ENCODE measurements at places on chromosomes 3 and 15.

DNA sequence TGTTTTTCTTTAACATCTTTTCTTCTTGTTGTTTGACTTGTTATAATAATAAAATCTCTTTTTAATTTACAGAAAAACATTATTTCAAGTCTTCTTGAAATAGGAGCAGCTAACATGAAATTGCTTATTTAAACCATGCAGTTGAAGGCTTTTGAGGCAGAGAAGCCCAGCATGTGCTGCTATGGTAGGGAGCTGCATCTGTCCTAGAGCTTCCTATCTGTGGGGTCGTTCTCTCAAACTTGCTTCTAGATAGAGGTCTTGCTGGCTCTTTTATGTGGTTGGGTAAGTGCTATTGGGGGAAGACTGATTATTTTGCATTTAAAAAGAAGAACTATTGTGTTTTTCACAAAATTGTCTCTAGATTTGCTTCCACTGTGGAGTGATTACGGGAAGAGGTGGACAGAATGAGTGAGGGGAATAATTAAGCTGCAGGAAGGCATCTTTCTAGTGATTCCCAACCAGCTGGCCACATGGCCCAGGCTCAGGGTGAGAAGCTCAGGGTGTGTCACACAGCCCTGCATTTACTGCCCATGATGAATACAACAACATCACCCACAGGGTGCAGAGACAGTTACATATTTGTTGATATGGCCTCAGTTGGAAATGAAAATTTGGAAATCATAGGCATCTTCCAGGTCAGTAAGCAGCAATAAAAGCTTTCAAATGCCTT, 98.7 kb downstream of the CHST2 start:
- no peak for DNase-seq

GRCh38 chr3:42530073-42530472, 27.6 kb downstream of the VIPR1 start:
- no peak for DNase-seq

DNA sequence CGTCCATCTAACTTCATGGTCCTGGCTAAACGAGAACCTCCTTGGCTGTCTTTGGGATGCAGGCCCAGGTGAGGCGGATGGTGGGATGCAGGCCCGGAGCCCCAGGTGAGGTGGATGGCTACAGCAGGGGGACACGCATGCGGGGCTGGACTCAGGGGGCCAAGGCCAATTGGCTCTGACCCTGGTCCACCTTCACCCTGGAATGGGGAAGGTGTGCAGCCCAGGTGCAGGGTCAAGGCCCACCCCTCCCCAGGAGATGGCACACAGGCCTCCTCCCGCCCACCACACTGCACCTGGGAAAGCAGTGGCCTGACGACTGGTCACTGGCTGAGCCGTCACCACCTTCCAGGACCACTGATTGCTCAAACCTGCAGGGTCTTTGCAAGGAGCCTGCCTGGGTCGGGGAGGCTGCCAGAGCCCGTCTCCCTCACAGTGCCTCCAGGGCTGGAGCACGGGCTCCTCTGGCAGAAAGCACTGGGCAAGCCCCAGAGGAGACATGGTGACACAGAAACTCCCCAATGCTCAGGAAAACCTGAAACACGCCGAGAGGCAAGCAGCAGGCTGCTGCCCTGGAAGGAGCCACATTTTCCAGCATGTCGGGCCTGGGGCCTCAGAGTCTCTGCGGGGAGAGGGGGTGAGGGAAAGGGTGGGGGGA, 159.6 kb downstream of the LRRK1 start:
- no peak for DNase-seq

GRCh38 chr3:113436809-113437208, 4.5 kb downstream of the CFAP44 start:
- DNase-seq: no peak

DNA sequence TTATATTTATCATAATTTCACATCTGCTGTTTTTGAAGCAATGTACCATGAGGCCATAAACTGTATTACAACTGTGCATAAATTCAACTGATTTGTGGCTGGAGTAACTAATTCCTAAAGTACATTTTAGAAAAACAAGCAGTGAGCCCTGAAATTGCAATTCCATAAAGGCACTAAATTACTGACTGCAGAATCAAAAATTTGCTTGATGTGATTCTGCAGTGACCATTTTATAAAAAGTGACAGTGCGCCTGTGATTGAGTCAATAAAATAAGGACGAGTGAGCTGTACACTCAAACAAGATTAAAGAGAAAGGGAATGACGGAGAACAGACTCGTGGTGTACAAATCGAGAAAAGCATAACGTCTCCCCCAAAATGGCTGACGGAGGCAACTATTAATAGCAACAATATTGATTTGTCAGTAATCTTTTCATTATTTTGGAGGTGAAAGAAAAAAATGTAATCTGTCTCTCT, 121.4 kb upstream of the MEIS2 start:
- no peak for DNase-seq

DNA sequence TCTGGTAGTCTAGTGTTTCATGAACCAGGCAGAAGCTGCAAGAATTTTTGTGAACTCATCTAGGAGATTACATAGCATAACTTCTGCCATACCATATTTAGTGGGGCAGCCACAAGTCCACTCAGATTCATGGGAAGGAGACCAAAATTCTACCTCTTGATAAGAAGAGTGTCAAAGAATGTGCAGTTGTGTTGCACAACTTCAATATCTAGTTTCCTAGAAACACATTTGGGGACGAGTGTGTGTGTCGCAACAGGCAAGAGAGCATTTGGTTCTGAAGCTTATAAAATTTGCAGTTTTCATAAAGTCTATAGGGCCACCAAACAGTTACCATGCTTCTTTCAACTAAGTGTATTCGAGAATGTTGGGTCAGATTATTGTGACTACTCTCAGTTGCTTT, 115.3 kb downstream of the KCNH8 start:
- no peak for DNase-seq

DNA sequence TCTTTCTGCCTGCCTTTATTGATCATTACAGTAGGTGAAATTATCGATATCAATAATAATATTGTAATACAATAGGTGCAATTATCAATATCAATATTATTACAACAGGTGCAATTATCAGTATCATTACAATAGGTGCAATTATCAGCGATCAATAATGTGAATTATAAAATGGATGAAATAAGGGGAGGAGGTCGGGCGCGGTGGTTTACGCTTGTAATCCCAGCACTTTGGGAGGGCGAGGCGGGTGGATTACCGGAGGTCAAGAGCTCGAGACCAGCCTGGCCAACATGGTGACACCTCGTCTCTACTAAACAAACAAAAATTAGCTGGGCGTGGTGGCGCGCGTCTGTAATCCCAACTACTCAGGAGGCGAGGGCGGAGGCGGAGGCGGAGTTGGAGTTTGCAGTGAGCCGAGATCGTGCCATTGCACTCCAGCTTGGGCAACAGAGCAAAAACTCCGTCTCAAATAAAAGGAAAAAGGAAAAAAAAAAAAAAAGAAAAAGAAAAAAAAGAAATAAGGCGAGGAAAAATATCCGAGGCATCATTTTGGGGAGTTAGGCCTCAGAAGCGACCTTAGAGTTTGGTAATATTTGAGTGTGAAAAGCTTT, 611 bp upstream of the BNIP2 start:
- DNase-seq: peak; percentile 85

DNA sequence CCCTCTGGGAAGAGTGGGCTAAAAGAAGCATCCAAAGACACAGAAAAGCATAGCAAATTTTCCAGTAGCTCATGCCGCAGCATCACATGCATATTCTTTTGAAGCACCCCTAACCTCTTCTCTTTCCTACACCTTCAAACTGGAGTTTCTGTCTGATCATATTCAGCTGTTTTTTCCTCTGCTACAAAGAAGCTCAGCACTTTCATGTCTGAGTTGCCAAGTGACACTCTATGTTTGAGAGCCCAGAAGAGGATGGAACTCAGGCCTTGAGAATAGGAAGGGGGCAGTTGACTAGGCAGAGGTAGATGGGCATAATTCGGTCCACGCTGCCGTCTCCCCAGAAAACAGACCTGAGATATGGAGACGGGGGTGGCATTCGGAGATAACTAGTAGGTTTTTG, 489.6 kb upstream of the NR2F2 start:
- DNase-seq: no peak

DNA sequence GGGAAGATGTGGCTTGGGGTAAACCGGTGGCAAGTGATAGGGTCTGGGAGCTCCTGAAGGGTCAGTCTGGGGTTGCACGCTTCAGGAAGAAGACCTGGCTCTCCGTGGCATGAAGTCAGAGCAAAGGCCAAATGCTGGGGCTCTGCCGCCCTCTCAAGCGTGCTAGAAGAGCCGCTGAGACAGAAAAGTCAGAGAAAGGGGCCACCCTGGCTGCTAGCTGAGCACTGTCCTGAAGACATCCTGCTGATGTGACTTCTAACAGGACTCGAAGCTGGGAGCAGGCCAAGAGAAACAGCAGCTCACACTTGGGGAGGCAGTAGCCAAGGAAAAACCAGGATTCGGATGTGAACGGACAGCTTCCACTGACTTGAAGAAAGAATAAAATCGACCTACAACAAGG, 270.4 kb downstream of the OCA2 start:
- no peak for DNase-seq

DNA sequence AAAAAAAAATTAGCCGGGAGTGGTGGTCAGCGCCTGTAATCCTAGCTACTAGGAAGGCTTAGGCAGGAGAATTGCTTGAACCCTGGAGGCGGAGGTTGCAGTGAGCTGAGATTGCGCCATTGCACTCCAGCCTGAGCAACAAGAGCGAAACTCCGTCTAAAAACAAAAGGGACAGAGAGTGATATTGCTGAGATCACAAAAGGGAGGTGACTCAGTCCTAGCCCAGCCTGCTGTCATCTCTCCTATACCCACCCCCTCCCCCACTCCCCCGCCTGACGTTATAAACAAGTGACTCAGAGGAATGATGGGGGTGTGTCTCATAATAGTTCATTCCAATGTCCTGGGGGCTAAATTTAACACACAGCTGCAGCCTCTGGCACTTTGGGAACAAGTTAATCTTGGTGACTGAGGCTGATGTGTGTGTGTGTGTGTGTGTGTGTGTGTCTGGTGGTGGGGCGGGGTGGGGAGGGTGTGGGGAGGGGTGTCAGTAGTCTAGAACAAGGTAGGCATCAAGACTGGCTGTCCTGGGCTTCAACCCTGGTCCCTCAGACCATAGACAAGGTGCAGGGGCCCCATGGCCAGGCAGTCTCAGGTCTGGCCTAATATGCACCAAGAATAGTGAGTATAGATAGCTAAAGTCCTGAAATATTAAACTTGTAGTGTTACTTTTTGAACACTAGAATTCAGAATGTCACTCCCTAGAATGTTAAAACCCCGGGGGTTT, 1.3 kb upstream of the KLHL40 start:
- DNase-seq: peak; percentile 56

DNA sequence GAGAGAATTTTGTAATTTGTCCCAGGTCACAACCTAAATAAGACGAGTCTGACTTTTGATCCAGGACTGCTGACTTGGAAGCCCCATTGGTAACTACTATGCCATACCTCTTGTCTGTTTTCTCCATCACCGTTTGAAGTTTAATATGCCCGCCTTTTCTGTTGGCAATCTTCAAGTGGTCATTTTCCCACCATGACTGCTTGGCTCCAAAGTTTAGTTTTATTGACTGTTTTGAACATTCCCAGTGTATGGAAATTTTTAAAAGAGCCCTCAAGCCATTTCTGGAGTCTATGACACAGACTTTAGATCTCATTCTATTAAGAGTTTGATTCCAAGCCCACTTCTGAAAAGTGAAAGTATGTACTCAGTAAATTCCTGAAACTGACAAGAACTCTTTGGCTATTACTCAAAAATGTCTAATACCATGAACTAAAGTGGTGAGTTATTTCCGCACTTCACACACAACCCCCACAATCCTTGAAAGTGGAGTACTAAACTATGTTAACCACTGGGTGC, 136.7 kb upstream of the ADAMTS9 start:
- no peak for DNase-seq

GRCh38 chr15:87924433-87924832, 332.1 kb downstream of the NTRK3 start:
- DNase-seq: no peak

- no peak for DNase-seq
Measured at GRCh38 chr15:65354835-65355172, 23.0 kb downstream of the IGDCC3 start.

DNA sequence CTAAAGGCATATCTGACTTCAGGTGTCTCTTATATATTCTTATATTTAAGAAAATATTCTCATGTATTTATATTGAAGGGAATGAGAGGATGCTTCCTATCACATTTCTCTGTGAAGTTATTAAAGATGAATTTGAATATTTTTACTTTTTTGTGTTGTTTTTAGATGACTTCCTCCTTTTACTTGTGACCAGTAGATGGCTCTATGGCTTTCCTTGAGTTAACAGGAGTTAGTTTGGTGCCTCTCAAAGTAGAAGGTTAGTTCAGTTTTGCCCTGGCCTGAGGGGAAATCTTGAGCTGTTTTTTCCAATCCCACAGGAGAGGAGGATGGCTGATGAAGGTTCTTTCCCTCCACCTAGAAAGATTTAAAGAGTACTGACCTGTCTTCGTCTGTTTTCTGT, 80.7 kb downstream of the SQOR start:
- DNase-seq: no peak

DNA sequence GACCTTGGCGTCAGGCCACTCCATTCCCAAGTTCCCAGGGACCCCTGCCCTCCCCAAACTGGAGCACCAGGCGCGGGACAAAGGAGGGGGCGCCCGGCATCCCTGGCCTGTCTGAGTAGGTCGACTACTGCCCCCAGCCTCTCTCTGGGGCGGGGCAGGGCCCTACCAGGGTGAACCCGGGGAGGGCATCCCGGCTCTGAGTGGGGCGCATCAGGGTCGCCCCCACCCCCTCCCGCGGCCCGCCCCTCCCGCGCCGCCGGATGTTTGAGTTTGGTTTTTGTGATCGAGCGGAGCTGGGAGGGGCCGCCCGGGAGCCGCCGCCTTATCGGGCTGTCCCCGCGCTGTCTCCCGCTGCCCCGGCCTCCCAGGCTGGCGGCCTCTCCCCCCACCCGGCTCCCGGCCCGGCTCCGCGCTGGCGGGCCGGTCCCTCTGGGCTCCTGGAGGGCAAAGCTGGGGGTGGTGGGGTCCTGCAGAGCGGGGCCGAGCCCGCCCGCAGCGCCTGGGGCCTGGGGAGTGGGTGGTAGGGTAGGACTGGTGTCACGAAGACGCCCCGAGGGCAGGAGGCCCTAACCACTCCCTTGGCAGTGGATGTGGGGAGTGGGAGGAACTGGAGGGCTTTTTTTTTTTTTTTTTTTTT, 47.2 kb upstream of the SMAD6 start:
- peak; percentile 18 for DNase-seq

GRCh38 chr3:133865136-133865855, 30.4 kb downstream of the RAB6B start:
- no peak for DNase-seq

DNA sequence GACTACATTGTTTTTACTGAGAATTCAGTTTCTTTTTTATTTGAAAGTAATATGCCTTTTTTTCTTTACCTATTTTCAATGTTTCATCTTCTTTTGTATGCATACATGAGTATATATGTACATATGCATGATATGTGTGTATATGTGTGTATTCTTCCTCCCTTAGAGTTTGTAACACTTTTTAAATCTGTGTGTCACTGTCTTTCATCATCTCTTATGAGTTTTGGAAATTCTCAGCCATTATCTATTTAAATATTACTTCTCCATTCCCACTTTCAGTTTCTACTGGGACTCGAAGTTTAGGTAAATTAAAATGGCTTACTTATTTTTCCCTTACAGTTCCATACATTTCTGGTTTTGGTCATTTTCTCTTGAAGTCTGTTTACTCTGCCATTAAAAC, 754.1 kb downstream of the GRM7 start:
- DNase-seq: no peak

- DNase-seq: peak; percentile 55
Measured at GRCh38 chr15:82045179-82045891, 483 bp downstream of the MEX3B start.
